Right ventricle myocardium inferior (tissue), 1 donor: ENCODE measurements at places on chromosomes 13 and 19. TPM values are rescaled to one million over a fixed set of nuclear protein-coding genes. Genes with fewer than 3 reads are reported as not detected.

Gene HCST
- total RNA-seq, result 6.3 TPM

- no peak for DNase-seq
Observed at GRCh38 chr19:2056837-2057192, 5.8 kb upstream of the MKNK2 start.

Gene PALM
- 34.0 TPM for total RNA-seq

DNA sequence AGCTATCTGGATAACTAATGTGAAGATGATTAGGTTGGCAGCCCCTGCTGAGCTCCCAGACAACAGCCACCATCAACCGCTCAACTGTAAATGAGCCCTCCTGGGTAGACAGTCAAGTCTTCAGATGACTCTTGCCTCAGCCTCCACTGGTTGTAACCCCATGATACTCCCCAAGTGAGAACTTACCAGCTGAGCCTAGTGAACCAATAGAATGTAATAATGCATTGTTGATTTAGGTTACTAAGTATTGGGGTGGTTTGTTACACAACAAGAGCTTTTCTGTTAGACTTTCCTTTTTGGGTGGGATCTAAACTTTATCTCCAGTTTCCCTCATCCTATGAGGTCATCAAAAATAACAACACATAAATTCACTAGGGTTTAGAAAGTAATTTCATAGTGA lies 69.4 kb downstream of the CYSLTR2 start:
- no peak for DNase-seq

Gene TMEM272
- total RNA-seq, result 0.49 TPM

DNA sequence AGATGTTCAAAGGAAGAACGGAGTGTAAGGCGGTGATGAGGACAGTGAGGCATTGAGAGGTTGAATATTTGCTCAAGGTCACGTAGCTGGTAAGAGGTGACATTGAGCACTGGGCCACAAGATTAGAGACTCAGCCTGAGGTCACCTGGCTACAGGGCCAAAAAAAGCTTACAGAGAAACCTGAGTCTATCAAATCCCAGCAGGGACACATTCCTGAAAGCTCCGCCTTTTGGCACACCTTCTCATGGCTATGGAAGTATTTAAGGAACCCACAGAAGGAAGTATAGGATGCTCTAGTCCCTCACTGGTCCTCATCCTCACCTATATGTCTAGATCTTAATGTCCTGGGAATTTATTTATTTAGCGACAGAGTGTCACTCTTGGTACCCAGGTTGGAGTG lies 17.4 kb downstream of the ZNF586 start:
- no peak for DNase-seq

Gene KIRREL2
- total RNA-seq, result not detected

DNA sequence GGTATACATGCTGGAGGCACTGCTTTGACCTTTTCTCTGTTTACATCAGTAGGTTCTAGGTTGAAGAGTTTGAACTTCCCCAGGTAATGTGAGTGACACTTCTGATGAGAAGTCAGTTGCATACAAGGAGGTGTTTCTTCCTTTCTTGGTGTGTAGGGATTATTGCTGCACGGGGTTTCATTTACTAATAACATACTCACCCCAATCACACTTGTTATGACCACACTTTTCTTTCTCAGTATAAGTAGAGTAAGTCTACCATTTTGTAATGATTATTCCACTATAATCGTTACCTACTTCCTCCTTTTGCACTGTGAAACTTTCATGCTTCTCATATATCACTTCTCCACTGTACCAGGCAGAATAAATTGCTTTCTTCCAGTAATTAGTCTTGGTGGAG lies 138.0 kb downstream of the TNFSF13B start:
- DNase-seq, result no peak

Gene FFAR1
- not detected for total RNA-seq

DNA sequence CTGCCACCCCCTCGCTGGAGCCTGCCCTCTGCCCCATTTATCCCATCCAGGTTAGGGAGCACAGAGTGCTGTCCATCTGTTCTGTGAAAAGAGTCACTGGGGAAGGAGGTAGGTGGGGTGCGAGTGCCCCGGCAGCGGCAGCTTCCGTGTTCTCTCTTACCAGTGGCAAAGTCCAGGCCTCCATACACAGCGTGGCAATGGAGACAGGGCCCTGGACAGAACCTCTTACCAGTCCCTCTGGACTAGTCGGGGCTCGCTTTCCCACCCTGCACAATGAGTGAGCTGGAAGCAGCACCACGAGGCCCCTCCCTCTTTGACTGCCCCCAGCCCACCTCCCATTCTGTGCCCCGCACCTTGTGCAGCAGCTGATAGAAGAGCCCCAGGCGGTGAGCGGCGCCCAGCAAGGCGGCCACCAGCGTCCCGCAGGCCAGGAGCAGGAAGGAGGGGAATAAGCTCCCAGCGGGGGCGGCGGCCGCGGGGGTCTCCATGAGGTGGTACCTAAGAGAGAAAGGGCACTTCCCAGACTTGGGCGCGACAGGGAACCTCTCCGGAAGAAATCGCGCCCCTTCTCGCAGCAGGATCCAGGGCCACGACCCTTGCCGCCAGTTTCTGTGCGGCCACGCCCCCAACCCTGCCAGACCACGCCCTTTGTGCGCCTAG lies 17.5 kb downstream of the SYDE1 start:
- DNase-seq, result peak; percentile 75

GRCh38 chr19:22945560-22945959 lies 57.4 kb downstream of the ZNF728 start:
- DNase-seq, result no peak

DNA sequence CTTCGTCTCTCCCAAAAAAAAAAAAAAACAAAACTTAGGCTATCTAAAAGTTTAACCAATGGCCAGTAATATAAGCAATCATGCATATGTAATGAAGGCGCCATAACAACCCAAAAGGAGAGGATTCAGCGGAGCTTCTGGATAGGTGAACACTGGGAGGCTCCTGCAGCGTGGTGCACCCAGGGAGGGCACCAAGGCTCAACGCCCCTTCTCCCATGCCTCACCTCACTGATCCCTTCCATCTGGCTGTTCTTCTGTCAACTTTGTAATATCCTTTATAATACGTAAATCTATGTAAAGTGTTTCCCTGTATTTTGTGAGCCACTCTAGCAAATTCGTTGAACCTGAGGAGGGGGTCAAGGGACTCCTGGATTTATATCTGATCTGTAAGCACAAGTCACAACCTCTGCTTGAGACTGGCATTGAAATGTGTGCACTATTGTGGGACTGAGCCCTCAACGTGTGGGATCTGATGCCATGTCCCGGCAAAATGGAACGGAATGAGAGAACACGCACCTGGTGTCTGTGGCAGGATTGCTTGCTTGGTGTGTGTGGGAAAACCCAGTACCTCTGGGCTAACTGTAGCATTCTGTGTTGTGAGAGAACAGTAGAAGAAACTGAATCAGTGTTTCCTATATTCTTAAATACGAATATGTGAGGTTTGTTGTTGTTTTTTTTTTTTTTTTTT lies 521 bp upstream of the ZNF665 start:
- no peak for DNase-seq

DNA sequence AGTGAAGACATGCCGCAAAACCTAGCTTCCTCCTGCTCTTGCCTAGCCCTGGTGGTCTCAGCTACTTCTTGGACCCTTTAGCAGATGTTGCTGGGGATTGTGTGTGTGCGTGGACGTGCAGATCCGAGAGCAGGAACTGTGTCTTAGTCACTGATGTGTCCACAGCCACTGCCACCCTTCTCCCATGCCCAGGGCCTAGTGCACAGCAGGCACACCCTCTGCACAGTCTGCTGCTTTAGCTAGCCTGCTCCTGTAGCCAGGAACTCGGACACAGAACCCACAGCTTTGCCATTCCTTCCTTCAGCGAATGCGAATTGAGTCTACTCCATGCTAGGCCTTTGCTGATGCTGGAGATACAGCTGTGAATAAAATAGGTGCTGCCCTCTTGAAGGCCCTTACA lies 2.3 kb downstream of the CLPTM1 start:
- DNase-seq, result no peak

DNA sequence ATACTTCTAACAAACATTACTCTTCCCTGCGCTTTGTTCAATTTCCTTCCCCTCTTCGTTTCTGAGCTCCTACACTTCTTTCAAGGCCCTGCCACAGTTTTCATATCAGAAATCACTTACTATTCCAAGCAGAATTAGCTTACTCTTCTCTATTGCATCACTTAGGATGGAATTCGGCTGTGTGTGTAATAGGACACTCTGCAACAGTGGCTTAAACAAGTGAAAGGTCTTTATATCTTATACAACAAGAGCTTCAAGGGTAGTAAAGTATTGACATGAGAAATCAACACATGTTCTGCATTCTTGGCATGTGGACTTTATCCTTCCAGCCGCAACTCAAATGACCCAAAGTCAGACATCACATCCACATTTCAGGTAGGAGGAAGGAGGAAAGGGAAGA lies 279.6 kb downstream of the PCDH20 start:
- no peak for DNase-seq

Gene KLK14
- total RNA-seq, result 2.8 TPM

- DNase-seq, result no peak
Observed at GRCh38 chr13:75907044-75907443, 270.9 kb downstream of the LMO7 start.

DNA sequence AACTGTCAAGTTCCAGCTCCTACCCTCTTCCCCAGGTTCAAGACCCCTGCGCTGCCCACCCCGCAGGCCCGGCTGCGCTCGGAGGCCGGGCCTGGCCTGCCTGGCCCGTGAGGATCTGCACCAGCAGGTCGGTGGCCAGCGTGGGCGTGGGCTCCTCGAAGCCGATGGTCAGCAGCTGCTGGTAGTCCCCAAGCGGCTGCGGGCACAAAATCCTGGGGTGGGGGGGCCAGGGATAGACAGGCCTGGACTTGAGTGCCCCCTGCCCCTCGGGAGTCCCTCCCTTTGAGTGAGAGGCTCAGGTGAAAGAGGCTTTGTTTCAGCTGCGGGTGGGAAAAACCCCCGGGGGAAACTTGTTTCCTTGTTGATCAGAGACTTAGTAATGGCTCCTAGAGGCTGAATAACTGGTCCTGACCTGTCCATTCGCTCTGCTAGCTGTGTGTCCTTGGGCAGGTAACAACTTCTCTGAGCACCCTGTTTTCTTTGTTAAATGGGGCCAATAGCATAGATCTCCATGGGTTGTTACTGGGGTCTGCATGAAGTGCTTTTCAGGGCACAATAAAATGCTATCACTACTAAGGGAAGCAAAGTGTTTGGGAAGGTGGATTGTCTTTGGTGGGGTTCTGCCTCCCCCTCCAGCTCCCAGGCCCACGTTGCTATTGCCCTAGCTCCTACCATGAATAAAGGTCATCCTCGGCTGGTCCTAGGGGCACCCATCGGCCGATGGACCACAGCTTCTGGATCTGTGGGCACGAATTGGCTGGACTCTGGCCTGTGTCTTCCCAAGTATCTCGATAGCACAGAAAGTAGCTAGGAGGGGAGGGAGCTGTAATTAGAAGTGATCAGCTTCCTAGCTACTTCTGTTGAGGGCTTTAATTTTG lies 3.5 kb downstream of the C19orf67 start:
- peak; percentile 79 for DNase-seq

DNA sequence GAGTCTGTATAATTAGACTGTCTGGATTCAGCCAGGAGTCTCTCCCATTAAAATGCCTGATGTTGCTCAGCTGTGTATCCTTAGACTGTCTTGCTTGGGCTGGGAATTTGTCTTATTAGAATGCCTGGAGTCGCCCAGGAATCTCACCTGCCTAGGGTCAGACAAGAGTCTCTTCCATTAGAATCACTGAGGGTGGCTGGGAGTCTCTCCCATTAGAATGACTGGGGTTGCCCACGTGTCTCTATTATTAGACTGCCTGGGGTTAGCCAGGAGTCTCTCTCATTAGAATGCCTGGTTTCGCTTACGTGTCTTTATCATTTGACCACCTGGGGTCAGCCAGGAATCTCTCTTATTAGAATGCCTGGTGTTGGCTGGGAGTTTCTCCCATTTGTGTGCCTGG lies 1450.0 kb downstream of the UQCRFS1 start:
- DNase-seq, result no peak

GRCh38 chr19:6811906-6812305 lies 39.4 kb downstream of the VAV1 start:
- DNase-seq, result no peak

Gene ZNF222
- total RNA-seq, result 2.6 TPM

Gene FXYD1
- 556 TPM for total RNA-seq

Gene CYP4F2
- not detected for total RNA-seq

GRCh38 chr13:39985071-39985470 lies 329.6 kb downstream of the COG6 start:
- DNase-seq, result no peak

GRCh38 chr19:57099199-57099661 lies 20.6 kb upstream of the USP29 start:
- DNase-seq, result peak; percentile 86

DNA sequence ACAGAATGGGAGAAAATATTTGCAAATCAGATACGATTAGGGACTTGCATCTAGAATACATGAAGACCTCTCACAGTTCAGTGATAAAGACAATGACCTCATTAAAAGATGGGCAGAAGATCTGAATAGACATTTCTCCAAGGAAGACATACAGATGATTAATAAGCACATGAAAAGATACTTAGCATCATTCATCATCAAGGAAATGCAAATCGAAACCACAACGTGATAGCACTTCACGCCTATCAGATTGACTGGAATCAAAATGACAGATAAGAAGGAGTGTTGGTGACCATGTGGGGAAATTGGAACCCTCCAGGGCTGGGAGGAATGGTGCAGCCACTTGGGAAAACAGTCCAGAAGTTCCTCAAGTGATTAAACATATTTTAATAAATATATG lies 25.8 kb downstream of the CFAP97D2 start:
- no peak for DNase-seq

DNA sequence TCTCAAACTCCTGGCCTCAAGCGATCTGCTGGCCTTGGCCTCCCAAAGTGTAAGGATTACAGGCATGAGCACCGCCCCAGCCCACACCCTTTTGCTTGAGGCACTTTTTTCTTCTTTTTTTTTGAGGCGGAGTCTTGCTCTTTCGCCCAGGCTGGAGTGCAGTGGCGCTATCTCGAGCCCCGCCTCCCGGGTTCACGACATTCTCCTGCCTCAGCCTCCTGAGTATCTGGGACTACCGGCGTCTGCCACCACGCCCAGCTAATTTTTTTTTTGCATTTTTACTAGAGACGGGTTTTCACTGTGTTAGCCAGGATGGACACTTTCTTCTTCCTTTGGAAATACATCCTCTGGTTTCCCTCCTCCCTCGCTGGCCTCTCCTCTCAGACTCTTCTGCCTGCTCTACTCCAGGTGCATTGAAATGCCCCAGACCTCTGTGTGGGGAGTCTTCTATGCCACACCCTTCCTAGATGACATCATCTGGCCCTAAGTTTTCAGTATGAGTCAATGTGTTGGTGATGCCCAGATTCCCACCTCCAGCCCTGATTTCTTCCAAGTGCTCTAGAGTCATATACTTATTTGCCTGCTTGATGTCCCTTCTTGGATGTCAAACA lies 20.7 kb upstream of the TPT1 start:
- no peak for DNase-seq

Gene SCAF1
- 42.5 TPM for total RNA-seq
